ENCODE measurements at places on chromosomes 5 and 9. TPM values are rescaled to one million over a fixed set of nuclear protein-coding genes. Genes with fewer than 3 reads are reported as not detected.

The PRLR gene
- total RNA-seq, result 16.7 TPM

The IL9 gene
- total RNA-seq, result not detected

The SREK1IP1 gene
- total RNA-seq, result 12.2 TPM

The SAPCD2 gene
- total RNA-seq, result 8.2 TPM

The RMRP gene
- total RNA-seq, result 8,080 TPM

The FOXD4L6 gene
- not detected for total RNA-seq

The UBE2QL1 gene
- total RNA-seq, result 3.3 TPM

The SPAG8 gene
- not detected for total RNA-seq

The PITX1 gene
- total RNA-seq, result 1.4 TPM

The SOX30 gene
- not detected for total RNA-seq

The LEAP2 gene
- 0.45 TPM for total RNA-seq

The PCDHGB7 gene
- total RNA-seq, result 10.2 TPM

The EDIL3 gene
- 9.4 TPM for total RNA-seq

The SHOC1 gene
- total RNA-seq, result 0.56 TPM

The SOHLH1 gene
- total RNA-seq, result not detected

The BHMT2 gene
- 0.30 TPM for total RNA-seq

The TEX48 gene
- total RNA-seq, result not detected

The ELAVL2 gene
- 0.48 TPM for total RNA-seq

The PDCD1LG2 gene
- 1.0 TPM for total RNA-seq

The C9orf153 gene
- not detected for total RNA-seq

The OR13D1 gene
- not detected for total RNA-seq

The PRR7 gene
- total RNA-seq, result 7.6 TPM

The TSTD2 gene
- 11.8 TPM for total RNA-seq

The MOB3B gene
- 21.5 TPM for total RNA-seq

The ACOT12 gene
- total RNA-seq, result not detected

The PCDHB4 gene
- total RNA-seq, result 5.6 TPM

The PRSS3 gene
- 14.3 TPM for total RNA-seq

The HMCN2 gene
- total RNA-seq, result 2.0 TPM

The CCNO gene
- total RNA-seq, result 2.4 TPM

The NME5 gene
- not detected for total RNA-seq

The CWC27 gene
- 6.4 TPM for total RNA-seq
